Naive B cell (primary cell): ENCODE measurements at places on chromosomes 1 and 21.
A peak's percentile ranks its signal among the peaks of the same experiment; 100 is the strongest.

- DNase-seq: no peak
Observed at GRCh38 chr1:118842452-118843201, 145.5 kb downstream of the TBX15 start.

DNA sequence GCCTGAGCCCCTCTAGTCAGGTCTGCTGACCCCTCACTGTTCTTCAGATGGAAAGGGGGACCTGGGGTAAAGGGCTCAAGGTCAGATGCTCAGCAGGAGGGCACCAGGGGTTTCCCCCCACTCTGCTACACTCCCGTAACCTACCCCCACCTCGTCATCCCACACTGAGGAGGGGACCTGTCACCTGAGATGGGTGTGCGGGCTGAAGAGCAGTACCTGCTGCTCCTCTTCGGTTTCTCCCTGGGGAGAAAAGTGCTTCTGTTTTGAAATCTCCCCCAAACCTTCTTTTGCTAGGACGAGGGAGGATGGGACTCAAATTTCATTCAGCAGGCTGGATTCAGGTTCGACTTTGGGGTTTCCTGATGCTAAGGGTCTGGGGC, 65.2 kb downstream of the SYT2 start:
- no peak for DNase-seq

DNA sequence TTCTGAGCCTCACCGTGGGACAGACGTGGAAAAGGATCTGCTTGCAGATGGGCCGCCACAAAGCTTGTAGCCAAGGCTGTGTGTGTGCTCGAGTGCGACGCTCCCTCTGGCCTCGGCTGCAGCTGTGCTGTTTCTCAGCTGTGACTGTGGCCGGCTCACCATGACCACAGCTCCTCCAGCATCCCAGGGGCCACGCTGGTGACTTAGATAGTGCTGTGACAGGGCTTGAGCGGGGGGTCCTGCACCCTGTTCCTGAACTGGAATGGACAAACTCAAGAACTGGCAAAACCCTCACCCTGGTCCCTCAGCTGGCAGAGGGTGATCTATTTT, 17.4 kb upstream of the ACTRT2 start:
- no peak for DNase-seq

GRCh38 chr1:229452956-229453801, 19.3 kb upstream of the ACTA1 start:
- no peak for DNase-seq

- peak; percentile 80 for DNase-seq
Observed at GRCh38 chr1:221069178-221069903, 190.1 kb downstream of the HLX start.

- DNase-seq: no peak
Observed at GRCh38 chr1:79638382-79638781, 631.9 kb upstream of the ADGRL4 start.

- DNase-seq: no peak
Observed at GRCh38 chr1:62352387-62352786, 33.2 kb upstream of the KANK4 start.

GRCh38 chr21:44418108-44418875, 37.0 kb upstream of the LRRC3 start:
- DNase-seq: no peak

DNA sequence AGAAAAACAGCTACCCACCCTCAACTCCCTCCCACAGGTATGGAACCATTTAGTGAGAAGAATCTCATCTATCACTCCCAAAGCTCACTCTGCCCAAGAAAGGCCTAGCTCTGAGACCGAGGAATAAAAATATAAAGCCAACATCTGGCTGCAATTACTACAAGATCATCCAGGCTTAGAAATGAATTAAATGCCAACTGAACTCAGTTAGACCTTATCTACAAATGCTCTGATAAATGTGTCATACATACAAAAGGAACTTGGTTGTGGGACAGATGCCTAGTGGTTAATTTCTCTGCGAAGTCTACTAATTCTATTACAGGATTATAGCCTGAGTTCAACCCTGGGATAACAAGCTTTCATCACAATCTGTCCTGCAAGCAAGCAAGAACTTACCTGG, 6.7 kb downstream of the ADIPOR1 start:
- no peak for DNase-seq

DNA sequence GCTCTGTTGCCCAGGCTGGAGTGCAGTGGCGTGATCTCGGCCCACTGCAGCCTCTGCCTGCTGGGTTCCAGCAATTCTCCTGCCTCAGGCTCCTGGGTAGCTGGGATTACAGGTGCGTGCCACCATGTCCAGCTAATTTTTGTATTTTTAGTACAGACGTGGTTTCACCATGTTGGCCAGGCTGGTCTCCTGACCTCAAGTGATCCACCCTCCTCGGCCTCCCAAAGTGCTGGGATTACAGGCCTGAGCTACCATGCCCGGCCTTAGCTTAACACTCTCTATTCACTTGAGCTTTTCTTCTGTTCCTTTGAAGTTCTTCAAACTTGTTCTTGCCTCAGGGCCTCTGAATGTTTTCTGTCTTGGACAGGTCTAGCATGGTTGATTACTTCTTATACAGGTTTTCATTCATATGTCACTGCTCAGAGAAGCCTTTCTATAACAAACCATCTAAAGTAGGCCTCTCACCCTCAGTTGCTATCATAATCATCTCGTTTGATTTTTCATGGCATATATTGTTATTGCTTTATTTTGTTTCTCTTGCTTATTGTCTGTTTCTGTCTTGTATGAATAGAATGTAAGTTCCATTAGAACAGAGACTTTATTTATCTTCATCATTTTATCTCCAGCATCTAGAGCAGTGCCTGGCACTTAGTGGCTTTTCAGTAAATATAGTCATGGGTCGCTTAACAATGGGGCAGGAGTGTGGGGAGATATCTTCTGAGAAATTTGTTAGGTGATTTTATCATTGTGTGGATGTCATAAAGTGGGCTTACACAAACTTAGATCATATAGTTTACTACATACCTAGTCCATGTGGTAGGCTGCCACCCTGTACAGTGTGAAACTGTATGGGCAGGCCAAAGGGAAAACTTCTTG, 12.1 kb downstream of the OSBPL9 start:
- DNase-seq: no peak

- DNase-seq: no peak
Observed at GRCh38 chr1:238642231-238642630, 744.1 kb upstream of the CHRM3 start.

- no peak for DNase-seq
Observed at GRCh38 chr1:200198236-200198635, 170.7 kb downstream of the NR5A2 start.

DNA sequence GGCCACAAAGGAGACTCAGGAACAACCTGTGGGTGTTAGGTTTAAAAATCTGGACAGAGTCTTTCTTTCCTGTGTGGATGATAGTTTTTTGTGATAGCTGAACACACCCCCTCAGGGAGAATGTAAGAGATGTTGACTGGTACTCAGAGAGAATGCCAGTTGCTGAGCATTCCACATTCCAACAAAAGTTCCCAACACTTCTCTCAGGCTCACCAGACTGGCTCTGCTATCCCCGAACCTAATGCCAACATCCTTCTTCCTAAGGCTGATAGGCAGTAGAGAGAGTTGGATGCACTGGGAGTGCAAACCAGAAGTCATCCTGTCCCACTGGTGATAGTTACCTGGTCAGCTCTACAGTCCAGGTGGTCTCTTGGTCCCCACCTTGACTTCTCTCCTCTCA, 28.7 kb upstream of the POU2F1 start:
- DNase-seq: no peak

GRCh38 chr1:23118957-23119792, 49.5 kb downstream of the LUZP1 start:
- DNase-seq: no peak

- DNase-seq: peak; percentile 56
Observed at GRCh38 chr1:1040004-1040991, 20.4 kb downstream of the AGRN start.

GRCh38 chr1:195941314-195941713, 666.9 kb downstream of the KCNT2 start:
- DNase-seq: no peak

DNA sequence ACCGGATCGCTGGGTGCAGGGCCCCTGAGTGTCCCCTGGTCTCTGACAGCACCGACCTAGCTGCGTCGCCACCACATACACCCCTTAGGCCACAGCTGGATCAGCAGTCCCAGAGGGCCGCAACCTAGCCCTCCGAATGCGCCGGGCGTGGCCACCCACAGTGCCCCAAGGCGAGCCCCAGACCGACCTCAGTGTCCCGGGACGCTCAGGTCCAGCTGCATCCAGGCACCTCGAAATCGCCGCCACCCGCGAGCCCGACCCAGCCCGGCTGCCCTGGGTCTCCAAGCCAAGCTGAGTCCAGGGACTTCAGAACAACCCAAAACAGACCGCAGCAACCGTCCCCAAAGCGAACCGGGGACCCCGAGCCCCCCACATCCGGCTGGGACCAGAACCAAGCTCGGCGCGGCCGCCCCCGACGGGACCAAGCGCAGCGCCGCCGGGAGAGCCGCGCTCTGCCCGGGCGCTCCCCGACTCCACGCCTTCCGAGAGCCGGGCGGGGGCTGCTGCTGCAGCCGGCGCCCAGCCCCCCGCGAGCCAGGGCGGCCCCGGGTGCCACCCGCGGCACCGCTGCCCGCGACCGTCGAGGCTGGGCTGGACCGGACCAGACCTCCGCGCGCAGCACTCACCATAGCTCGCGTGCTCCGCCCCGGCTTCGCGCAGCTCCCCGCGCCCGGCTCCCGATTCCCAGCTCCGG, 54.6 kb upstream of the ECE1 start:
- DNase-seq: no peak

DNA sequence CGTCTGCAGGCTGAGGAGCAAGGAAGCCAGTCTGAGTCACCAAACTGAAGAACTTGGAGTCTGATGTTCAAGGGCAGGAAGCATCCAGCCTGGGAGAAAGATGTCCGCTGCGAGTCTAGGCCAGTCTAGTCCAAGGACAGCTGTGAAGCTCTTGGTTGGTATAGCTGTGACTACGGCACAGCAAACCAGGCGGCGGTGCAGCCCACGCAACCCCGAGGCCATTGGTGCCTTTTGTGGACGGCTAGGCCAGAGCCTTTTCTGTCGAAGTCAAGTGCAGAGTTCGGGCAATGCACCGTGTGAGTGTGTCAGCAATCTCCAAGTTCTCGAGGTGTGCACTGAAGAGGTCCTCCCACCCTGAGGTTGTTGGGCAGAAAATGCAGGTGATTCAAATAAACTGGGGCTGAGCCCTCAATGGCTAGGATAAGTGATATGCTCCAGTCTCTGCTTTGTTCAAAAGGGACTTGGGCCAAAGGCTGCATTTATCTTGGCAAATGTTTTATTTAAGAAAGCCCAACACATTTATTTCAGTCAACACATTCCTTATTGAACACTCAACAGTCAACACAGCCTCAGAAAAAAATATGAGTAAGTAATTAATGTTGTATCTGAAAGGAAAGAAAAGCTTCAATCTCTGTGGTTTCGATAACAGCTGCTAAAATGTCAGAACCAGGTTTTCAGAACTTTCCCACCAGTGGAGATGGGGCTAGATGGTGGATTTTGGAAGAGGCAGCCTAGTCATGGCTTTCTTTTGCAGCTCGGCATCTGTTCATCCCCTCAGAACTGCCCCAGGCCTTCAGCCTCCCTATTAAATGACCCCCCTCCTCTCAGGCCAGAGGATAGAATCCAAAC, 78.1 kb upstream of the COX20 start:
- no peak for DNase-seq

GRCh38 chr1:41498804-41499203, 14.3 kb upstream of the EDN2 start:
- no peak for DNase-seq

- DNase-seq: no peak
Observed at GRCh38 chr1:33382661-33383415, 48.1 kb downstream of the PHC2 start.
